Right ventricle myocardium superior (tissue), 1 donor: ENCODE measurements at places on chromosomes 11 and 22. TPM values are rescaled to one million over a fixed set of nuclear protein-coding genes. Genes with fewer than 3 reads are reported as not detected.

DNA sequence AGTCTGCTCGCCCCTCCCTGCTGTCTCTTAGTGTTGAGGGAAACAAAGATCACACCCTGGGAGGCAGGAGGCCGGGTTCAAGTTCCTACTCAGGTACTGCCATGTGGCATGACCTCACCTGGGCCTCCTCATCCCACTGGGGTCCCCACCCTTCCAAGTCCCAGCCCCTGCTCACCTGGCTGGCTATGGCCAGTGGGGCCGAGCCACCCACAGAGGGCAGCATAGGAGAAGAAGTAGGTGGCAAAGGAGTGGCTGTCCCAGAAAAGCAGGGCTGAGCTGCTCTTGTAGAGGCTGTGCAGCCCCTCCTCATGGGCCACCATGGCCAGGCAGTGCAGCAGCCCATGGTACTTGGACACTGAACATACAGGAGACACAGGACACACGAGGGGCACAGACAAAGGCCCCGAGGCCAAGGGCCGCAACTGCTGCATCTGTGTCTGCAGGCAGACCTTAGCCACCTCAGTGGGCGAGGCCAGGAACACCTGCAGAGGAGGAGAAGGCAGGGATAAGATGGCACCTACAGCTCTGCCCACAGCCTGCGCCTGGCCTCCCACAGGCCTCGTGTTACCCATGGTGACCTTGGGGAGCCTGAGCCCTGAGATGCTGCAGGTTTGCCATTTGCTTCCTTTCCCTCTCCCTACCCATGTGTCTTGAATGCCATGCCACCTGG, 50.6 kb upstream of the MPEG1 start:
- DNase-seq = peak; percentile 59

GRCh38 chr11:86459682-86460460, 85.2 kb downstream of the CCDC81 start:
- peak; percentile 60 for DNase-seq

GRCh38 chr11:132721526-132721925, 810.8 kb downstream of the OPCML start:
- no peak for DNase-seq

- DNase-seq = peak; percentile 59
Observed at GRCh38 chr22:44410451-44410991, 87.5 kb downstream of the RTL6 start.

- no peak for DNase-seq
Observed at GRCh38 chr11:125297346-125297915, 132.9 kb downstream of the PKNOX2 start.

- no peak for DNase-seq
Observed at GRCh38 chr11:19389787-19390303, 149.1 kb upstream of the E2F8 start.

DNA sequence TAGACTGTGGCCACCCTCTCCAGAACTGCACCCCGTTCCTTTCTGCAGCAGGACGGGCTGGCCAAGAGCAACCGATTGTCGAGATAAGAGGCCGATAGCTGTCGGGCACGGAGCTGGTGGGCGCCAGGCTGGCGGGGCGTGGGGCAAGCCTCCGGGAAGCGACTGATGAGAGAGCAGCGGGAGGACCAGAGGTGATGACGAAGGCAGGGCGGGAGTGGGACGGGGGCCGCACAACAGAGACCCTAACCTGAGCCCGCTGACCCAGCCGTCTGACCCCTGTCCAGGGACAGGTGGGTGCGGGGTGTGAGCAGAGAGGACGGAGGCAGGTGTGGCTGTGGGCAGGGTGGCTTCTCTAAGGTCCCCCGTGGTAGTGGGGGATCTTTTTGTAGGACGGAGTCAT, 7.3 kb upstream of the BRSK2 start:
- peak; percentile 37 for DNase-seq

- peak; percentile 79 for DNase-seq
Observed at GRCh38 chr11:12377106-12377823, at the start of gene PARVA. PARVA (plus strand) TSS chr11:12377571; CDS start chr11:12377648, 77 bp downstream.

DNA sequence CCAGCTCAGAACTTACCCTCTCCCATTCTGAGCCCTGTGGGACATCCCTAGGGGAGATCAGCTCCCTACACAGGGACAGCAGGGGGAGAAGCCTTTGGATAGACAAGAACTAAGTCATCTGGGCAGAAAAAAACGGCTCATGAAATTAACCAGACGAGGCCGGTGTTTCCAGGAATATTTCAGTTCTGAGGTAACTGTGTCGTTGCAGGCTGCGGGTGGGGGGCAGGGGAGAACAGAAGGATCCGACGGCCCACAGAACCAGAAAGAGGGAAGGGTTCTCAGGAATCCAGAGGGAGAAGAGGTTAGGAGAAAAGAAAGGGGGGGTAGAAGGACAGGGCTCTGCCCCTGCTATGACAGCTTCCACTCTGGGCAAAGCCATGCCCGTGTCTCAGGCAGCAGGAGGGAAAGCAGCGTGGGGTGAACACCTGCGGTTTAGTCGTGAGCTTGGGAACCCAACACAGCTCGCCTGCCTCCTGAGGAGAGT, 3.6 kb downstream of the CLCF1 start:
- DNase-seq = no peak

- DNase-seq = peak; percentile 79
Observed at GRCh38 chr11:117876341-117877119, at the start of gene FXYD6. FXYD6 (minus strand) TSS chr11:117876658; CDS start chr11:117842776, 33,882 bp downstream.

DNA sequence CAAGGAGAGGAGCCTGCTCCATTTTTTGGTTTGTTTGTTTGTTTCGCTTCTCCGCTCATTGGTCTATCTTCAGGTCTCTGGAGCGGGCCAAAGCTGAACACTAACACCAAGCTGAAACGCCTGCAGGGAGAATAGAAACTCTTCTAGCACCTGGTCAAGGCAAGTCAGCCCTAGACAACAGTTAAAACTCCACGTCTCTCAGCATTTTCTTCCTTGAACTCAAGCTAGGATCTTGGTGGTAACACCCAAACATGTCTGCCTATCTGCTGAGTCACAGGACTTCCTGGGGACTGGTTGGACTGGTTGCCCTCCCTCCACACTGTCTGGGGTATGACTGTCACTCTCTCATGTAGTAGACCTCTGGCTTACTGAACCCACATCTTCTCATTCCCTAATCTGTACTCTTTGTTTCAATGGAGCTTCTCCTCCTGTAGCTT, 23.9 kb upstream of the RBFOX2 start:
- no peak for DNase-seq

DNA sequence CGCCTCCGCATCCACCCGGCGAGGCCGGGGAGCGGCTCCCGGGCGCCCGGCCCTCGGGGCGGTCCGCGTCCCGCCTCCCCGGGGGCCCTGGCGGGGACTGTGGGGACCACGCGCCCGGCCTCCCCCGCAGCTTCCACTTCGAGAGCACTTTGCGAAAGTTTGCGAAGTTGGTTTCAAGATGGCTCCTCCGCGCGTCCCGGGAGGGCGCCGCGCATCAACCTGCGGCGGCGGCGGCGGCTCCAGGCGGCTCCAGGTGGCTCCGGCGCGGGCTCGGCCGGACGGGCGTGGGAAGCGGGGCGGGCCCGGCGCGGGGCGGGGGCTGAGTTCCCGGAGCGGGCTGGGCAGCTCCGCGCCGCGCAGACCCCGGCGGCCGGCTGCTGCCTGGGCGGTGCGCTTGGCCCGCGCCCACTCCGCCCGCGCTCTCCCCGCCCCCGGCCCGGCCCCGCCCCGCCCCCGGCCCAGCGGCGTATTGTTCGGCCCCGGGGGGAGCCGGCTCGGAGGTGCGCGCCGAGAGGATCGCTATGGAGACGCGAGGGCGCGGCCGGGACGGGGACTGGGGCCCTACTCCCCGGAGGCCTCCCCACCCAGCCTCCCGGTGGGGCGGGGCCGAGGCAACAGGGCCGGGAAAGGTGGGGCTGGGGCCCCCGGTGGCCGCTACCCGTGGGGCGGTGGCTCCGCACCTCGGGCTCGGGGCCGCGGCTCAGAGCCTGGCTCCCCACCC, at the start of gene CELSR1:
TSS of gene CELSR1 (minus strand) at position 396 of the 721 bp plus-strand sequence. CDS start 450 bp downstream, outside the sequence.
- DNase-seq = no peak

DNA sequence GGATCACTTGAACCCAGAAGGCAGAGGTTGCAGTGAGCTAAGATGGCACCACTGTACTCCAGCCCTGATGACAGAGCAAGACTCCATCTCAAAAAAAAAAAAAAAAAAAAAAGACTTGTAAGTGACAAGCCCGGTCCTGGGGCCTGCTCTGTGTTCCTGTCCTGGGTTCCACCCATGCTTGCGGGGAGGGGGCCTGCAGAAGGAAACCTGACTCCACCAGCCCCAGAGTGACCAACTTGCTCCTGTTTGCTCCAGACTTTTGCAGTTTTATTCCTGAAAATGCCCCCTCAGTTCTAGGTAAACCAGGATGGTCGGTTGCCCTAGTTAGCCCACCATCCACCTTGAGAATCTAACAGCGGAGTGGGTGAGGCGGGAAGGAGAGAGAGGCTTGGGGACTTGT, 10.1 kb upstream of the LRP5 start:
- no peak for DNase-seq

GRCh38 chr11:80929031-80929805, 1488.4 kb upstream of the TENM4 start:
- no peak for DNase-seq

- no peak for DNase-seq
Observed at GRCh38 chr11:60994541-60995080, 23.1 kb downstream of the CD6 start.

DNA sequence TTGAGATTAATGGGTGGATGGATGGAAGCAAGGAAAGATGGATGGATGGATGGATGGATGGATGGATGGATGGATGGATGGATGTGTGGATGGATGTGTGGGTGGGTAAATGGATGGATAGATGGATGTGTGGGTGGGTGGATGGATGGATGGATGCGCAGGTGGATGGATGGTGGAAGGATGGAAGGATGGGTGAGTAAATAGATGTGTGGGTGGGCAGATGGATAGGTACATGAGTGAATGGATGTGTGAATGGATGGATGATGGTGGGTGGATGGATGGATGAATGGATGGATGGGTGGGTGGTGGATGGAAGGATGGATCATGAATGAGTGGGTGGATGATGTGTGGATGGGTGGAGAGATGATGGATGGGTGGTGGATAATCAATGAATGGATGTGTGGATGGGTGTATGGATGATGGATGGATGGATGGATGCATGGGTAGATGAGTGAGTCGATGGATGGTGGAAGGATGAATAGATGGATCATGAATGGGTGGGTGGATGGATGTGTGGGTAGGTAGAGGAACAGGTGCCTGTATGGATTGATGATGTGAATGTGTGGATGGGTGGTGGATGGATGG, 375.2 kb downstream of the BRD1 start:
- no peak for DNase-seq

- DNase-seq = no peak
Observed at GRCh38 chr22:30701872-30702271, 7.2 kb downstream of the OSBP2 start.

DNA sequence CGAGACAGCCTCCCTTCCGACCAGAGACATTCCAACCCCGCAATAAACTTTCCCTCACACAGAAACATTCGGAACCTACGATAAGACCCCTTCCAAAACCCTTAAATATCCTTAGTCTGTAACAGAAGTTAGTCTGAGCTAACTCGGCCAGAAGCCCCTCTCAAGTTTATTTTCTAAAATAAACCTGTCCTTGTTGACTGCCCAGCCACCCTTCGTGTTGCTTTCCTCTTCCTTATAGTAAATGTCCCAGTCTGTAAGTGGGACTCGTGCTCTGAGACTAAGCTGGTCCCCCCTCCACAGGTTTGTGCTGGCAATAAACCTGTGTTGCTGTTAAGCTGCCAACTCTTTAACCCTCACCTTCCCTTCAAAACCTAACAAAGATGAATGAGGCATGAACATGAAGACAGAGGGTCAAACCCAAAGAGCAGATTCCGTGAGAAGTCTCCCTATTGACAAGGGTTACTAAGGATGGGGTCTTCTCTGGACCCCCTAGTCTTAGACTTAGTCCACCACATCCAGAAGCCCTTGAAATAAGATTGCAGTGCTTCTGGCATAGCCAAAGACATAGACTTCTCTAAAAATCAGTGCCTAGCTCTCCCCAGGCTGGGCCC, 18.2 kb downstream of the MIF start:
- DNase-seq = no peak

- DNase-seq = peak; percentile 48
Observed at GRCh38 chr11:66268952-66269905, 790 bp downstream of the RAB1B start.

DNA sequence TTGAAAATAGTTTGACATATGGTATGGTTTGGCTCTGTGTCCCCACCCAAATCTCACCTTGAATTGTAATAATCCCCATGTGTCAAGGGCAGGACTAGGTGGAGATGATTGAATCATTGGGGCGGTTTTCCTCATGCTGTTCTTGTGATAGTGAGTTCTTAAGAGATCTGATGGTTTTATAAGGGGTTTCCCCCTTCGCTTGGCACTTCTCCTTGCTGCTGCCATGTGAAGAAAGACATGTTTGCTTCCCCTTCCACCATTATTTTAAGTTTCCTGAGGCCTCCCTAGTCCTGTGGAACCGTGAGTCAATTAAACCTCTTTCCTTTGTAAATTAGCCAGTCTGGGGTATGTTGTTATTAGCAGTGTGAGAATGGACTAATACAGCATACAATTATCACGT, 7.7 kb downstream of the KCTD21 start:
- DNase-seq = no peak

DNA sequence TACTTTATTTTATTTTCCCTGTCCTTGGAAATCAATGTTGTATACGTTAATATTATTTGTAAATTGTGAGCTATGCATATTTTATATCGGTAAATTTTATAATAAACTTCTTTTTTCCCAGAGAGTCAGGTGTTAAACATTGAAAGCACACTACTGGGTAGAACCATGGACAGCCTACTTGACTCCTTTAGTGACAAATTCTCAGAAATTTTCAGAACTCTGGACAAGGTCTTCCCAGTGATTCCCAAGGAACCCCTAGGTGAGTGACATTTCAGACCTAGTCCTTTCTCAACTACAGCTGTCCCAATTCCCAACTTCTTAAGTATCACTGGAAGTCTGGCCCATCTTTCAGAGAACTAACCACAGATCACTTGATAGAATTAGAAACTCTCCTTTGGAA, 107.2 kb downstream of the RCN1 start:
- no peak for DNase-seq

- DNase-seq = peak; percentile 44
Observed at GRCh38 chr11:28697920-28698827, 590.0 kb downstream of the METTL15 start.

GRCh38 chr11:60985991-60986915, 14.8 kb downstream of the CD6 start:
- no peak for DNase-seq

Gene P2RY6
- 2.1 TPM for total RNA-seq

Gene APOL4
- 5.0 TPM for total RNA-seq

Gene GLYAT
- total RNA-seq = 0.22 TPM

Gene MMP7
- not detected for total RNA-seq

Gene SCUBE2
- 1.9 TPM for total RNA-seq

Gene CCDC15
- 0.24 TPM for total RNA-seq

Gene WNT11
- total RNA-seq = 20.0 TPM

Gene PRG3
- not detected for total RNA-seq

Gene OR52N1
- total RNA-seq = not detected

Gene BARX2
- total RNA-seq = not detected

Gene B4GALNT4
- total RNA-seq = 0.94 TPM

Gene FOLR1
- total RNA-seq = 0.94 TPM

Gene SEC14L6
- total RNA-seq = not detected

Gene SCYL1
- 60.5 TPM for total RNA-seq

Gene DDB1
- total RNA-seq = 111 TPM

Gene CHRM1
- not detected for total RNA-seq
